Fibroblast of villous mesenchyme (primary cell): ENCODE measurements at places on chromosomes 5 and 9. TPM values are rescaled to one million over a fixed set of nuclear protein-coding genes. Genes with fewer than 3 reads are reported as not detected.
A peak's percentile ranks its signal among the peaks of the same experiment; 100 is the strongest.

The IFNA21 gene
- not detected in 2 replicates for total RNA-seq

The TLN1 gene
- total RNA-seq = 369 and 428 TPM in 2 replicates

The RASEF gene
- total RNA-seq = 0.43 and 0.97 TPM in 2 replicates

The AQP3 gene
- 0.86 and 0.97 TPM in 2 replicates for total RNA-seq

The MTMR12 gene
- total RNA-seq = 17.1 and 19.9 TPM in 2 replicates

The OLFM1 gene
- total RNA-seq = 0.43 and 0.64 TPM in 2 replicates

The TAF11L5 gene
- not detected in 2 replicates for total RNA-seq

The LURAP1L gene
- 38.0 and 49.0 TPM in 2 replicates for total RNA-seq

The TMC1 gene
- total RNA-seq = under 0.01 and 1.3 TPM in 2 replicates

The SPINK6 gene
- total RNA-seq = not detected in 2 replicates

The ZNG1F gene
- 6.5 and 7.1 TPM in 2 replicates for total RNA-seq

The MCTP1 gene
- 14.7 and 20.9 TPM in 2 replicates for total RNA-seq

GRCh38 chr5:56080375-56081052 lies 85.8 kb upstream of the IL6ST start:
- DNase-seq = no peak

DNA sequence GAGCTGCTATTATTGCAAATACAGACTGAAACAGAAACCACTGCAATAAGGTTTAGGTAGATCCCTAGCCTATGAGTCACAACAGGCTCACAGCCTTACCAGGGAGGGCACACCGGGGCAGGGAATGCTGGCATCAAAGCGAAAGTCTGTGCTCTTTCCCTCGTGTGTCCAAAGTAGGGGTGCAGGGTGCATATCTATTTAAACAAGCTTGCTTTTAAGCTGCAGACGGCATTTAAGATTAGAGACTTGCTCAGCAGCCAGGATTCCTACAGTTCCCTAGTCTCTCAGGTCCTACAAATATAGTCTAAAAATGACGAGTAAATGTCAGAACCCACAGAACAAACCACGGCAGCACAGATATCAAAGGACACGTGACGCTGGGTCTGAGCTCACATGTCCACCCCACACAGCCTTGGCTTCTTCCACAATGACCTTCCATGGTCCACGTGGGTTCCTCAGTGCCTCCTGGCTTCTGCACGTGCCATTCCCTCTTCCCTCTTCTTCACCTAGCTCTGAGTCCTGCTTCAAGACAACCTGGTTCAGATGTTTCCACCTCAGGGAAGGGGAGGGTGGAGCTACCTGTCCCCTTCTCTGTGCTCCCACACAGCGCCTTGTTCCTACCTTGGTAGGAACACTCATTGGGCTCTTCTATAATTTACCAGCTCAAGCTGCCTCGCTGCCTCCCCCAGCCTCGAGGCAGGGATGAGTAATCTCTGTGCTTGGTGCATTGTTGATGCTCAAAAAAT lies 193.2 kb downstream of the MAPKAP1 start:
- DNase-seq = peak; percentile 92

- peak; percentile 53 for DNase-seq
Observed at GRCh38 chr9:94894094-94894699, 167.7 kb downstream of the AOPEP start.

DNA sequence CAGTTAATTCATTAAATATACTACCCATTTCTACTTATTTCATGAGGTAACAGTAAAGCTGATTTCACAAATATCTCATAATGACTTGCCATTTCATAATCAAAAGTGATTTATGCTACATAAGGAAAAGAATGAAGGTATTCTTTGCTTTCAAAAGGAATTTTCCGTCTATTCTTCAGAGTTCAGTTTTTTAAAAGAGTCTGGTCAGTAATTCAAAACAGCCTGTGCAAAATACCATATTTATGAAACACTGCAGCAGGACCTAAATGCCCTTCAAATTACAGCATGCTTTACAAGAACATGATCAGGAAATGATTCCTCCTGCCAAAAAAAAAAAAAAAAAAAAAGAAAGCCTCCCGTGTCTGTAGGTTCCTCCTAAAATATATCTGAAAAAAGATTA lies 154.7 kb downstream of the KIAA0825 start:
- DNase-seq = peak; percentile 25

- DNase-seq = no peak
Observed at GRCh38 chr9:6605202-6605601, 40.3 kb downstream of the GLDC start.

- DNase-seq = peak; percentile 7
Observed at GRCh38 chr9:3043369-3043768, 199.5 kb upstream of the PUM3 start.

GRCh38 chr9:12289711-12290110 lies 403.5 kb upstream of the TYRP1 start:
- DNase-seq = no peak

DNA sequence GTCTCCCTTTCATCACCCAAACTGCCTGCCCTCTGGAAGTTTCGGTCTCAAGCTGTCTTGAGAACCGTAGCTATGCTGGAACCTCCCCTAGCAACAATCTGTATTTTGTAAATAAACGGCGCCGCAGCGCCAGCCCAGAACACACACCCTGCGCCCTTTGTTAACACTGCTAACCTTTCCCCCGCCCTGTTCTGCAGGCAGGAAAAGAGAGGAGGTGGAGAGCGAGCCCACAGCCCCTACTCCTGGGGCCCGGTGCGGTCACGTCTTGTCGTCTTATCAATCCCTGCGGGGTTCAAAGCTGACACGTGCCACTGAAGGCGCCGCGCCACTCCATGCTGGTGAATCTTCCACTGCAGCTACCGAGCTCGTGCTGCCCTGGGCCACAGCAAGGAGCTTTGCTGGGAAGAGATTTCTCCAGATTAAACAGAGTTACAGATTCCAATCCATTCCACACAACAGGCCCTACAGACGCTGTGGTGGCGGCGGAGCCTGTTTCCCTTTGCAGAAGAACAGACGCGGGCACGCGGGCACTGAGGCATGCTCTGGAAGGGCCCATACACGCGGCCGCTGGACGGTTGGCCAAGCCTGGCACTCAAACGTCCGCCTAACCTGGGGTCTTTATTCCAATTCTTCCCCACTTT lies 25.3 kb downstream of the ZDHHC11B start:
- DNase-seq = peak; percentile 75

- DNase-seq = peak; percentile 96
Observed at GRCh38 chr9:112717661-112718331, at the start of gene INIP. TSS of gene INIP (minus strand) at chr9:112718117. CDS start at chr9:112716485, 1,632 bp downstream.

DNA sequence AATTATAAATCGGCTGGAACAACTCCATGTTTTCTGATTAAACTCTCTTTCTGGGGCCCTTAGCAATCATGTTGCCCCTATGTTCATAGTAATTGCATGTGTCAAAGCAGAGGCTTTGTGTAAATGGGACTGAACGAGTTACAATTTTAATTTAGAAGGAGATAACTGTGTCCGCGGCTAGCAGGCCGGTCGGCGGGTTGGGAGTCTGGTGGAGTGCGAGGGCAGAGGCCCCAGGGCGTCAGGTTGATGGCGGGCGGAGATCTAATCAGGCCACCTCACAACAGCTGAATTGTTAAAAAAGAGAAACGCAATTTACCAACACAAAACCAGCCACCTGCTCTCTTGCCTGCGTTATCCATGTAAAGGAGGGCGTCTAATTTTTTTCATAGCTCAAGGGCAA lies 134.9 kb upstream of the LPCAT1 start:
- DNase-seq = no peak

DNA sequence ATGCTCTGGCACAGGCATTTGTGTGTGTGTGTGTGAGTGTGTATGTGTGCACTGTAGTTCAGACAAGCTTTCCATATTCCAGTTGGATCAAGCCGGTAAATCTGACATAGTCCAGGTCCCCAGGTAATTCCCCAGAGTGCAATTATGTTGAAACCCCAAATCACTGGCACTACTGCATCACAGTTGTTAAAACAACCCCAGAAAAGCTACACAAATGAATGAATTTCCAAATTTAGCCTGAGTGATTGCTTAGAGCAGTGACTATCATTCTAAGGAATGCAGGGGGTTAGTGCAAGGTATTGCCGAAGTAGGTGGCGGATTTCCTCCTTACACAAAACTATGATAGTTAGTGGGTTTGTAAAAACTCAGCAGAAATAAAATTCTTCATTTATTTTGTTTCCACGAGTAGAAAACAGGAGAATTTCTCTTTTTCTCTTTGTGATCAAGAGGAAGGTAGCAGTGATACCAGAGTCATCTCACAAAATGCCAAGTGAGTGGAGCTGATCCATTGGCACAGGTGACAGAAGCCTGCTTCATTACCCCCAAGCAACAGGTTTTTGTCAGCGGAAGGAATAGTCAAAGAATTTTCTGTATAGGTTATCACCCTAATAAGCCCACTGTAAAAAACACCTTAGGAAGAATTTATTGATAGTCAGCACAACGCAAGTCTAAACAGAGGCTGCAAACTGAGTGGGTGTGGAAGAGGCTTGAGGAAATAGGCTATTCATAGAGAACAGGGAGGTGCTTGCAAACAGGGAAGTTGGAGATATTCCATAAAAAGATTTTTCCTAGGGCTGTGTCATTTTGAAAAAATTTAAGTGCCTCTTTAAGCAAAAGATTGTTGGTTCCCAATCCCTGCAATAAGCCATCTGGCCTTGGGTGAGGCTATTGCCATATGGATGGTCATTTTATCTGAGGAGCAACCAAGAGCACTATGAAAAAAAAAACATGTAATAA lies 385.1 kb downstream of the CHSY3 start:
- peak; percentile 5 for DNase-seq

DNA sequence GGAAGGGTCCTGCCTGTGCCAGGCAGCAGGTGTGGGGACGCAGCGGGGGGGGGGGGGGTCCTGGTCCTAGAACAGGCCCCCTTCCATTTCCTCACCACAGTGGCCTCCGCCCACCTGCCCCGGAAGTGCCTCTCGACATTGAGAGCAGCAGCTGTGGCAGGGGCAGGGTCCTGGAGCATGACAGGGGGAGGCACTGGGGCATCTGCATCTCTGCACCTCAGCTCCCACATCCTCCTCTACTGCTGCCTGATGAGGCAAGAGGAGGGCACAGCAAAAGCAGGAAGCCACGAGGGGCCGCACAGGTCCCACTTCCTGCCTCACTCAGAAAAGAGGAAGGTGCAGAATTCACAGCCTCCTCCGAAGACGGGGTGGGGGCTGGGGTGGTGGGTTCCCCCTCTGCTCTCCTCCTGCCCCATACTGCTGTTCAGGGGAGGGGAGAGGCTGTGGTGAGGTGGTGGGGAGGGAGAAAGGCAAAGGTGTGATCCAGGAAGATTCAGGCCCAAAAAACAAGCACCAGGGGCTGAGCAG lies 14.8 kb downstream of the AKNA start:
- DNase-seq = no peak
